NCI-H526 (cell line): ENCODE measurements at places on chromosomes 2 and 18.

GRCh38 chr2:170087413-170087793 lies 90.5 kb upstream of the MYO3B start:
- no peak for DNase-seq

- no peak for DNase-seq
Measured at GRCh38 chr2:143264851-143265250, 135.6 kb downstream of the ARHGAP15 start.

- no peak for DNase-seq
Measured at GRCh38 chr18:10011061-10011460, 97.2 kb downstream of the VAPA start.

DNA sequence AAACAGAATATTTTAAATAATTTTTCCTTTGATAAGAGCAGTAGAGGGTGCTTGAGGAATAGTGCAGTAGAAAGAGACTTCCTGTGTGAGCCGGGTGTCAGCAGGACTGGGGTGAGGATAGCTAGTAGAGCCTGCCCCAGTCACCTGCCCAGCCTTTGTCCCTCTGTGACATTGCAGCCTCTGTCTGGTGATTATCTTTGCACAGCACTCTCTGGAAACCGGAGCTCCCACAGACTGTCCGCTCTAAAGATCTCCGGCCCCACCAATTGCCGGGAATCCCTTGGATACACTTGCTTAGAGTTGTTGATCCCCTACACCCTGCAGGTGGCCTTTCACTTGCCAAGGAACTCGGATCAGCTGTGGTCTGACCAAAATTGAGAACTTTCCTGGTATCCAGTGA lies 1081.3 kb upstream of the TMEFF2 start:
- no peak for DNase-seq

- no peak for DNase-seq
Measured at GRCh38 chr2:236968101-236968879, 117.4 kb upstream of the COPS8 start.

DNA sequence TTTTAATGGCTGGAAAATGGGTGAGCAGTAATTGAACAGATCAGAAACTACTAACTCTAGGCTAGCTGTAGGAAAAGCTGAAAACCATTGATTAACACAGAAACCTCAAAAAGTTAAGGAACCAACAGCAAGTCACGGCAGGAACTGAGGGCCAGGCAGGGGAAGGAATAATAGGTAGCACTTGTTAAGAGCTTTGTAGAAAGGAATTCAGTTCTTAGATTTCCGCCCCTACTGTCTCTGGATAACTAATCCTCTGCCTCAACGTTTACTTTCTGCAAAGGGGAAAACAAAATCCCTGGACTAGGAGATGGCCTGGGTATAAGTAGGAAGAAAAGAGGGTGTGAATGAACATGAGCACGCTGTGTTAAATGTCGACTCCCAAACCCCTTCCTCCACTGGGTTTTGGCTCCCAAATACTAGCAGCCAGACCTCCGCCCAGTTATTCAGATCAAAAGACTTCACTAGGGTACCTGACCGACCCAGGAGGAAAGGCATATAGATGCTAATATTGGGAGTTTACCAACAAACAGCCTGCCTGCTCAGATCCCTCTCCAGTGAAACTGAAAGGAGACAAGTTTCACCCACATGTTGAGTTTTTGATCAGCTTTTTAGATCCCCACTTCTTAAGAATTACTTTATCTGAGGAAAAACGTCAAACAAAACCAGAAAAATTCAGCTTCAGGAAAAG lies 12.4 kb downstream of the SMAD2 start:
- DNase-seq = no peak

GRCh38 chr2:217014328-217015105 lies 154.7 kb upstream of the TNP1 start:
- DNase-seq = no peak

DNA sequence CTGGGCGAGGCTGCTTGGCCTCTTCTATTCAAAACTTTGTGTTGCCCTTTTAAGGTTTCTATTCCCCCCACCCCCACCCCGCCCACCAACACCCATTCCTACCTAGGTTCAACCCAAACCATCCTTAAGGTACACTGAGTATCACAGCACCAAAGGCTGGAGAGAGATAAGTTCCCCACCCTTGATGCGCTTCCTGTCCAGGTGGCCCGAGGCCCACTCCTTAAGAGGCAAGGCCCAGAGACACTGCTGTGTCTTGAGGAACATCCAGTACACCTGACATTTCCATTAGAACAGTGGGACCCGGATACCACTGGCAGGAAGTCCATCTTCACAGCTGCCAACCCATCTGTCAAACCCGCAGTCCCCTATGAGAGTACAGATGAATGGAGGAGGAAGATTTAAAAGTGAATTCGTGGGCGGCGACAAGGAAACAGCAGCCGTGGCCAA lies 277 bp upstream of the INPP1 start:
- no peak for DNase-seq

GRCh38 chr2:237702441-237703391 lies 75.3 kb downstream of the LRRFIP1 start:
- DNase-seq = no peak

- no peak for DNase-seq
Measured at GRCh38 chr2:110104025-110104771, 11.4 kb downstream of the MALL start.

DNA sequence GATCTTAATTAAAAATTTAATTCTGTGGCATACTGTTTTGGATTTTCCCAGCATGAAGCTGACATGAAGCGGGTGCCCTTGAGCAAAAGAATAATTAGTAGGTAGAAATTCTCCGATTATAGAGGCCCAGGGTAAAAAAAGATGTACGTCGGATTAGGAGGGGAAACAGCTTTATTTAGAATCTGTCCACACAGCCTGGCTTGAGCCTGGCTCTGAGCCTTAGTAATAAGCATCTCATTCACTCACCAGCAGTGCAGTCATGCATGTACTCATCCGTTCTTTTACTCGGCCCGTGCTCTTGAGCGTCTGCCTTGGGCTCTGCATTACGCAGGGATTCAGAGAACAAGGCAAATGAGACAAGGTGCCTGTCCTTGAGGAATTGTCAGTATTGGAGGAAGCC lies 219.3 kb downstream of the AGAP1 start:
- no peak for DNase-seq

DNA sequence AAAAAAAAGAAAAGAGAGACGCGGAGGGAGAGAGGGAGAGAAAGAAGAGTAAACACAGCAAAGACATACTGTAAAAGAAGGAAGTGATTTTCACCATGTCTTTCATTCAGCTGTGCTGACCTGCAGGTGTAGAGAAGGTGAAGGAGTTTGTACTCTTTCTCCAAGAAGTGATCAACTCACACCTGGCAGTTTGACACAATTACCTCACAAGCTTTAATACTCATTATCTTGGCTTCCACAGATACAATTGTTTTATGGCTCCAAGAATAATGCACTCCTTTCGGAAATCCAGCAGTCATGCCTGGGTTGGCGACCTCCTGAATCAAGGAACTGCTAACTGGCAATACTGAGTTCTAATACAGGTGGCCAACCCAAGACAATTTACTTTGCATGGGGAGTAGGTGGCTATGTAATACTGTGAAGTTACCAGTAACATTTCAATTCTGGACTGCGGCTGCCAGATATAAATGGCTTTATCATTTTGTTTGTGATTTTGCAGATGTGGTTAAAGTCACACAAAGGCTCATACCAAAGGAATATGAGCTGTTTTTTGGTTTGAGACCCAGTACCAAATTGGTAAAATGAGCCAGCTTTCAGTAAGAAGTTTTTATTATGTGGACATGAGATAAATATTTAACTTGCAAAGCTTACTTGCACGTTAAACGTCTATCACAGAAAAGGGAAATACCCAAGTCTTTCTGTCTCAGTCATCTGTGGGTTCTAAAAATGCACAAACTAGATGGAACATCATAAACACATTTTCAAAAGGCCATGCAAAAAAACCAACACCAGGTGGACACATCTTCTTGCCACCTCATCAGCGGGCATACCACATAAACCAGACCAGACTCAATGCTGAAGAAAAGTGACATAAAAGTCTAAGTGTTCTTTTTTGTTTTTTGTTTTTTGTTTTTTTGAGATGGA lies 69.3 kb downstream of the NCKAP5 start:
- DNase-seq = no peak

GRCh38 chr2:22454826-22455485 lies 930.0 kb upstream of the KLHL29 start:
- peak; percentile 42 for DNase-seq

DNA sequence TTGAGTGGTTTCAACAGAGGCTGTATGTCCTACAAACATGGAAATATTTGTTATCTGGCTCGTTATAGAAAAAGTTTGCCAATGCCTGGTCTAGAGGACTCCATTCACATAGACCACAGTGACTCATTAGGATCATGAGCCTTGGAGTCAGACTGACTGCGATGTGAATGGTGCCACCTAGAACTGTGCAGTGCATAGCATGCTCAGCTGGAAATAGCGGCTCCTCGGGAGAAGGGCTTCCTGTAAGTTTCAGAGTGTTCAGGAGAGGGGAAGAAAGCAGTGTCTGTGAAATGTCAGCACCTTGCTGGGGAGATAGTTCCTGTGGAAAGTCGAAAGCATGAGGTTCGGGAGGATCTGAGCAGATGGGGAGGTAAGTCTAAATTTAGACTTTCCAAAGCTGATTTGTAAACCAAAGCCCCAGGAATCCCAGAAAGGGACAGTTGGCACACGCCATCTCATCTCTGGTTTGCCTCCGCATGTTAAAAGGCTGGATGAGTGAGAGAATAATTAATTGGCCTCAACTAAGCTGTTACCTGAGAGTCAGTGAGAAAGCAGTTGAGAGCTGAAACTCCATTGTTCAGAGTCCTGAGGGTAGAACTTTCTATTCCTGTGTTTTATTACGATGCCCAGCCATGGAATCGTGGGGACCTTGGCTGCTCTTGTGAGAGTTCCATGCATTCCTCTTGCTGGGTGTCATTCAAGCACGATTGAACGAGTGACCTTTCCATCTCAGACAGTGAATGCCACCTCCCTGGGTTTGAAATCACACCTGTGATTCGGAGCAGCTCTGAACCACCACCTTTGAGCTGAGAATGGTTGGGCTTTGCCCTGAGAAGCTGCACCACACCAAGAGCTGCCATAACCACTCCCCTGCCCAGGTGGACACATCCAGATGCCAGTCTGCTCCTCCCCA lies 99.5 kb downstream of the MAPK4 start:
- DNase-seq = peak; percentile 3
